ENCODE measurements at places on chromosomes 4 and X.

DNA sequence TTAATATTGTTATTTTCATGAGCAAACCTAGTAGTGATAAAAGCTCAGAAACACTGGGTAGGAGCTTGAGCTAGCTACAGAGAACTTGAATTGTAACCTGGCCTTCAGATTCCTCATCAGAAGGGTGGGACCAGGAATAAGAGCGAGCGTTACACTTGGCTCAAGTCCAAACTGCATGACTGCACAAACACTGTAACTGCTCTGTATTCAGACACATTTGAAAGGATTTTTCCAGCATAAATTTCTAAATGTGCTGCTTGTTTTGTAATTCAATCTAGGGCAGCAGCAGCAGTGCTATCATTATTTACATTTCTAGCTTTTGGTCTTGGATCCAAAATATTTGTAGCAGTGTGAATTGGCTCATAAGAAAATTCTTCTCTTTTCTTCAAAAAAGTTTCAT, 133.0 kb upstream of the TMLHE start:
- no peak for DNase-seq

- no peak for DNase-seq
These were observed 103.0 kb downstream of the SORCS2 start for GRCh38 chr4:7295197-7295910.

DNA sequence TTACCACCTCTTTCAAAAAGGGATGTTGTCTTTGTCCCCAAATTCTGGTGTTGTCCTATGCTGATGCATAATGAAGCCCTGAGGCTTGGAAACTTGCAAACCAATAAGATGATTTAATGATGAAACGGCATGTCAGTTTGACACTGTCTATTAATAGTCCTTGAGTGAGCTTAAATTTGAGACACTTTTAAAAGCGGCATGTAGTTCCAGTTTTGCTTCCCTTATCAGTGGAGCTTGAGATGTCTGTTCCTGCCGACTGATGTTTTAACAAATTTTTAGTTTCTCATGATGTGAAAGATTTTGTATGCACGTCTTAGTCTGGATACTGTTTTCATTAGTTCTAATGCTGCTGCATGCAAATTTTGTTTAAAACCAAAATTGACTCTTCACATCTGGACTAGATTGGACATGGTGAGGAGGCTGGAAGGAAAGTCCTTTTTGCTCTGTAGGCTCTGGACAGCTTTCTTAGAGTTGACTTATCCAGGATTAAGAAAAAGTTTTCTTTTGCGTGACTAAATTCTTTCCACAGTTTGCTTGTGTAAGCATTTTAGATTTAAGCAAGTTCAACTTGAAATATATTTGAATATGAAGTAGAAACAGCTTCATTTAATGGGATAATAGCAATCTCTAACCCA, 11.7 kb downstream of the C1GALT1C1 start:
- no peak for DNase-seq

GRCh38 chr4:1720163-1720983, 750 bp downstream of the TMEM129 start:
- no peak for DNase-seq

DNA sequence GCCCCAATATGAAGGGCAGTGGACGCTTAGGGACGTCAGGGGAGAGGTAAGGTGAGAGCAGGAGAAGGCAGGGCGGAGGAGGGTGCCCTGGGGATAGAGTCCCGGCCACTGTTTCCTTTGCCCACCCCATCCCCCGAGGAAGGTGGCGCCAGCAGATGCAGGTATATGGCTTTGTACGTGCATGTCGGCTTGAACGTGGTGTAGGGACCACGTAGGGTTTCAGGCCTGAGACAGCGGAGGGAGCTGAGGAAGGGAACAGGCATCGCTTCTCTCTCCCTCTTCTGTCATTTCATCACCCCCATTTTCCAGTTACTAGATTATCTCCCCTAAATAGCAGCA, 97.9 kb downstream of the PHKA2 start:
- no peak for DNase-seq

DNA sequence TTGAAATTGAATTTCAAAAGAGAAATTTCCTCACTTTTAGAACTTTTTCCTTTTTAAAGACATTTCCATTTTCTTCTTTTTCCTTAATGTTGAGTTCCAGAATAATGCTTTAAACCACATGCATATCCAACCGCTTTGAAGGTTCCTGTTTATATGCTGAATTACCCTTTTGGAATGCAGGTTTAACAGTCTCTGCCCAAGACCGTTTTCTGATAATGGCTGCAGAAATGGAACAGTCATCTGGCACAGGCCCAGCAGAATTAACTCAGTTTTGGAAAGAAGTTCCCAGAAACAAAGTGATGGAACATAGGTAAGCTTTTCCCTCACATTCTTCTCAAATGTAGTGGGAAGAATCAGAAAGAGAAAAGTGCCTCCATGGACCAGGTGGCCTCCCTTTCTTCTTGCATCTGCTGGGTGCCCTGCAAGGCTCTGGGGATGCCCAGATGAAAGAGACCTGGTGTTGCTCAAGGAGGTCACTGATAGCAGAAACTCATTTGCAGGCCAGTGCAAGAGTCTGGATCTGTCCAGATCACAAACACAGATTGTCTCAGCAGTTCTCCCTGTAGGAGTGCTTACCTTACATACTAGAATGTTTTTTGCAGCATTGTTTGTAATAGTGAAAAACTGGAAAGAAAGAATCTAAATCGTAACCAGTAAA, 42.9 kb downstream of the MOSPD2 start:
- DNase-seq = peak; percentile 48

DNA sequence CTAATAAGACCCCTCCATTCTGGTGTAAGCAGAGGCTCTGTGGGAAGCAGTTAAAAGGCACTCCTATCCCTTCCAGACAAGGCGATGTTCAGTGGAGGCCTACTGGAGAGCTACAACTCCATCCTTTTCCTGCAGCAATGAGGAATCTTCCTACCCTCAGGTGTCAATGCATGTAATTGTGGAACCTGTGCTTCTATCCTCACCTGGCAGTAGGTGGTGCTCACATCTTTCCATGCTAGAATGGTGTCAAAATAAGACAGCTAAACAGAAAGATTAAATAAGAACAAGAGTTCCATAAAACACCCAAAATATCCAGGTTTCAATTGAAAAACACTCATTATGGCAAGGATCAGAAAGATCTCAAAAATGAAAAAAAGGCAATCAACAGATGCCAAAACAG, 224.6 kb downstream of the IL15 start:
- no peak for DNase-seq

DNA sequence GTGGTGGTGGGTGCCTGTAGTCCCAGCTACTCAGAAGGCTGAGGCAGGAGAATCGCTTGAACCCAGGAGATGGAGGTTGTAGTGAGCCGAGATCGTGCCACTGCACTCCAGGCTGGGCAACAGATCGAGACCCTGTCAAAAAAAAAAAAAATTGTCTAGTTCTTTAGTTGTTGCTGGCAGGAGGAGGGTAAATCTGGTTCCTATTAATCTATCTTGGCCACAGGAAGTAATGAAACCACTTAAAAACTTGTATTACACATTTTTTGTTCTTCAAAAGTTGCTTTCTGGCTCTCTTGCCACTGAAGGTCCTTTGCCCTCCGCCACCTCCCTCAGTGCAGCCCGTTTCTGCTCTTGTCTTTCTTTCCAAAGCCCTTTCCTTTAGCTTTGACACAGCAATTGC, 102.9 kb upstream of the ARSJ start:
- DNase-seq = no peak

GRCh38 chr4:94957030-94957429, 199.3 kb downstream of the BMPR1B start:
- no peak for DNase-seq

- no peak for DNase-seq
These were observed 42.7 kb downstream of the TAPT1 start for GRCh38 chr4:16183604-16184003.

- no peak for DNase-seq
These were observed 10.0 kb downstream of the NAA11 start for GRCh38 chr4:79315891-79316290.

- DNase-seq = no peak
These were observed 659.8 kb upstream of the DIPK2B start for GRCh38 chrX:45860450-45860849.

- no peak for DNase-seq
These were observed 171.9 kb downstream of the TMA16 start for GRCh38 chr4:163666332-163666873.

- DNase-seq = no peak
These were observed 353.6 kb downstream of the TRIML1 start for GRCh38 chr4:188492886-188493285.

DNA sequence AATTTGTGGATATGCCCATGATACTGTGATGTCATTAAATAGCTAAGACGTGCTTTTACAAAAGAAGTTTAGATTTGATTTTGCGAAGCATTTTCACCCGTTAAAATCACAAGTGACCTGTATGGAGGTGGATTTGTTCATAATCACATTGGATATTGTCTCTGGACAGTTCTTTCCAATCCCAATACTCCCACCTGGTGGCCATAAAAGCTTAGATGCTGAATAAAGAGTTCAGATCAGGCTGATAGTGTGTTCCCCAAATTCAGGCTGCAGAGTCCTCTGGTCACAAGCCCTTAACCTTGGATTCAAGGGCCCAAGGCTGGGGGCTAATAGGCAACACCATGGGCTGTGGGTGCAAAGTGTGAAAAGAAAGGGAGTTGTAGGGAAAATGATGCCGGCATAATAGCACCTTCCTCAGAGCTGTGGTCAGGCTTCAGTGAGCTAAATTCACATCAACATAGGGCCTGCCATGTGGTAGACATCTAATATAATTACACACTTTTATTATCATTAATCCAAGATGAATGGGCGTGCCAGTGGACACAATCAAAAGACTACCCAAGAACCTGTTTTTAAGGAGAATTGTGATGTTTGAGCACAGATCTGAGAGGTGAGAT, 28.1 kb downstream of the SMIM43 start:
- DNase-seq = peak; percentile 38

DNA sequence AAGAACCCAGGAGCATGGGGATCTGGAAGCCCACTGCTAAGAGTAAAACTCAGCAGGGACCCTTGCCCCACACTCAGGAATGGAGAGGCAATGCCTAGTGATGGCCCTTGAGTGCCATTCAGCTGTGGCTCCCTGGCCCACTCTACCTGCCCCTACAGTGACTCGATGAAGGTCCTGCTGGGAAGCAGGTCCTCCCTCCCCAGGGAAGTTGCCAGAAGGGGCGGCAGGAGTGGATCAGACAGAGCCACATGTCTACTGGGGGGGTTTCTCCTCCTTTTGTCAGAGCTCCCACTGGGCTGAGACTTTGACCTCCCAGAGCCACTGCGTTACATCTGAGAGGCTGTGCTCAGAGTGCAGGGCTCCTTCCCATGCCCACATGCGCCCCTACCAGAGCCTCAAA, 1.2 kb downstream of the SLC10A3 start:
- no peak for DNase-seq

DNA sequence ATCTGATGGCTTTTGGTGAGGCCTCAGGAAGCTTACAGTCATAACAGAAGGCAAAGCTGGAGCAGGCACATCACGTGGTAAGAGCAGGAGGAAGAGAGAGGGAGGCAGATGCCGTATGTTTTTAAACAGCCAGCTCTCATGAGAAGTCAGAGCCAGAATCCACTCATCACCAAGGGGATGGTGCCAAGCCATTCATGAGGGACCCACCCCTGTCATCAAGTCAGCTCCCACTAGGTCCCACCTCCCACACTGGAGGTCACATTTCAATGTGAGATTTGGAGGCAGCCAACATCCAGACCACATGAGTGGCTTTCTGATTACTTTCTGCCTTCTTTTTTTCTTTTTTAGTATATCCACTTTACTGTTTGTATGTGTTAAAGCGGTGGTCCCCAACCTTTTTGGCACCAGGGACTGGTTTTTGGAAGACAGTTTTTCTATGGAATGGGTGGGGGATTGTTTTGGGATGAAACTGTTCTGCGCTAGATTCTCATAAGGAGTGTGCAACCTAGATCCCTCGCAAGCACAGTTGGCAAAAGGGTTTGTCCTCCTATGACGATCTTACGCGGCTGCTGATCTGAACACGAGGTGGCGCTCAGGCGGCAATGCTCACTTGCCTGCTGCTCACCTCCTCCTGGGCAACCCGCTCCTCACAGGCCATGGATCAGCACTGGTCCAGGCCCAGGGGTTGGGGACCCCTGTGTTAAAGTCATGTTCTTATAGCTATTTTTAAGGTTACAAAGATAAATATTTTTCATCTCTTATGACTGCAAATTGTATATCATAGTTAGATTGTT, 61.7 kb downstream of the SLIT2 start:
- no peak for DNase-seq

DNA sequence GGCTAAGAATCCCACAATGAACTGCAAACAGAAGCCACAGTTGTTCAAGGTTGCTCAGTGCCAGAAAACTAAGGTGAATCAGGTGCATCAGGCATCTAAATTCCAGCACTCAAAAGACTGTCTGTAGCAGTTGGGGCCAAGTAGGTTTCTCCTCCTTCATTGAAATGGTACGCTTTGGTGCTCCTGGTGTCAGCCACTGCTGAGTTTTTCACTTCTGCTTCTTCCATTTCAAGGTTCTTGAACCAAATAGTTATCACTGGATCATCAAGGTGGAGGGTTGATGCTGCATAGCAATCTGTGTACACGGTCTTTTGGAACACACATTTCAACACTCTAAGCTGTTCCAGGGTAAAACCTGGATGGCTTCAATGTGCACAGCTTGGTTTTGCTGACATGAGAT, 74.4 kb downstream of the TMA16 start:
- DNase-seq = no peak

GRCh38 chr4:184825896-184826690, at the start of gene ACSL1:
TSS of gene ACSL1 (minus strand) at chr4:184825968. CDS start at chr4:184803514, 22,454 bp downstream.
- DNase-seq = no peak

GRCh38 chr4:157072002-157072401, 3.9 kb upstream of the GLRB start:
- DNase-seq = no peak

DNA sequence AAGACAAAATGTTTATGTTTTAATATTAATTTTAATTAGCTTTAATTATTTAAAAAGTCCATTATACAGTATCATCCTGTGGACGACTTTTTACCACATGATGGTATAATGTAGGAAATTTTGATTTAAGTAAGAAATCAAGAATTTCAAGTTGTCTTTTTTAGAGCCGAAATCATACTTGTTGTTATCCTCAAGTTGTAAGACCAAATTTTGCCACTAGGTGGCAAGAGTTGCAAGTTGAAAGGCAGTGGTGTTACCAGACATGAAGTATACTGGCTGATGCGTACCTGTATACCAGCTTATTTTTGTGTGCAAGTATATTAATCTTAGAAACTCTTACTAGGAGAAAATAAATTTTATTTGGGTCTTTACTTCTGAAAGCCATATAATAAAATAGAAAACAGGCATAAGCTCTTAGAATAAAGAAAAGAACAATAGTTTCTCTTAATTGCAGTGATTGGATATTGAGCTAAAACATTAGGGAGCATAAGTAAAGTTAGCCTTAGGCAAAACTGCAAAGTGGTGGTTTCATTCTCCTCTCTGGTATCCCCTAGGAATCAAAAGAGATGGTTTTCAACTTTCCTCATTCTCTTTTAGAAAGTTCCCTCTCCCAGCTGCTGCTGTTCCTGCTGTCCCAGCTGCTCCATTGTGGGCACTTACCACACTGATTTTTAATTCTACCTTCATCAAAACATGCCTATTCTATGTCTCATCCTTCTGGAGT, 118.0 kb upstream of the WDFY3 start:
- peak; percentile 49 for DNase-seq

- no peak for DNase-seq
These were observed 143.2 kb downstream of the CFAP47 start for GRCh38 chrX:36062778-36063177.

GRCh38 chr4:3527914-3528876, 4.0 kb downstream of the LRPAP1 start:
- DNase-seq = no peak

Measured in HS-27A (cell line).